ENCODE measurements at places on chromosomes 6 and 20.

- no peak for DNase-seq
Observed at GRCh38 chr20:10676518-10676917, 2.7 kb upstream of the JAG1 start.

DNA sequence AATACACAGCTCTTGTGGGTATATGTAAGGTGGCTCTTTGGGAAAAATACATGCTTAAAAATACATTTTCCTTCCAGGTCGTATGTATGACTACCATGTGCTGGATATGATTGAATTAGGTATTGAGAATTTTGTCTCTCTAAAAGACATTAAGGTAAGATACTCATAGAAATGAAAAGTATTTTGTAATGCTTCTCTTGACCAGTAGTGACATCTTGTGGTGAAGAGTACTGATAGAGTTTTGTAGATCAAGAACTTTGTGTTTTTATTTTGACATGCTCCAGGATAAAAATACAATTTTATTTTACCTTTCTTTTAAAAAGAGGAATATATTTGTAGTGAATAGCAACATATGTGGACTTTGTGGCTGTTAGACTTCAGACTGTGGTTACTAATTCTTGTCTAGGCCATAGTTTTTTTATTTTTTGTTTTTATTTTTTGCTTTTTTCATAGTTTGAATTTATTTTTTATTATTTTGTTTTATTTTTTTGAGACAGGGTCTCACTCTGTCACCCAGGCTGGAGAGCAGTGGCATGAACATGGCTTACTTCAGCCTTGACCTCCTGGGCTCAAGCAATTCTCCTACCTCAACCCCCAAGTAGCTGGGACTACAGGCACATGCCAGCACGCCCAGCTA lies 17.9 kb downstream of the RPF2 start:
- peak; percentile 39 for DNase-seq

DNA sequence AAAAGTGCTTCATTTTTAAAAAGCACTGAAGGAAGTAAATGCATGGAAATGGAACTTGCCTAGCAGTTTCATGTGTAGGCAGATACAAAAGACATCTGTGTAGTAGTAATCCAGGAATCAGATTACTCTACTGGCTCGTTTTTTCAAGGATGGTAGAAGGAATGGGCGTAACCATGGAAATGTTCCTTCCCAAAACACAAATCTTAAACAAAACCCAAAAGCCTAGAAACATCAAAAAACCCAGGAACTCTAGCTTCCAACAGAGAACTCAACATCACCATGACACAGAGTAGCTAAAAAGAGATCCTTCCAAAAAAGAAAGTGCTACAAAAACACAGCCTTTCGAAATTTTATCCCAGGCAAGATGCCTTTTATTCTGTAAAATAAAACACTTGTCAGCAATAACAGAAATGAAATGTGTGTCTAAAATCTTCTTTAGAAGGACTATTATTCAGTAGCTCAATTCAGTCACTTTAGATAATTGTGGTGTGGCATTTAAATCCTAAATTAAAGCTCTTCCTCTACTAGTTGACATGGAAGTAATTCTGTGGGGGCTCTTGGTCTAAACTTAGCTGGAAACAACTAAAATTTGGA lies 81.7 kb downstream of the FAM217A start:
- DNase-seq, result no peak

DNA sequence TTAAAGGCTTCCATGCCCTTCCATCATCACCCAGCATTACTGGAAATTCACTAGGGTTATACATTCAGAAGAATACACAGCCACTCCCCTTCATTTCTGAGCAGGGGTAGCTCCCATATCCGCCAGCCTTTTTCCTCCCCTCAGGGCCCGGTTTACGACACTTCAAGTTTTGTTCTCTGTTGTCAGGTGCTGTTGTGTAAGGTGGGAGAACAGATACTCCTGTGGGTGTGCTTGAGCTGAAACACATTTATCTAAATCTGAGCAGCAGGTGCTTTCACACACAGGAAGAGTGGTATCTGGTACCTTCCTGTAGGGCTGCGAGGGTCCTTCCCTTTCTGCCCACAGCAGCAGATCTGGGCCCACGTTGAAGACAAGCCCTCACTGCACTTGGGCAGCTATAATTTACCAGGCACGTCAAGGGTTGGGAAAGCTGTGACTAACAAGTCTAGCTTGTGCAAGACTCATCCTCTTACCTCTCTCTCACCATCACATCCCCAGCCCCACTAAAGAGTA lies 215.8 kb upstream of the RREB1 start:
- DNase-seq, result no peak

- peak; percentile 81 for DNase-seq
Observed at GRCh38 chr6:148064406-148065134, 278.1 kb upstream of the SASH1 start.

GRCh38 chr20:21862956-21863355 lies 157.5 kb downstream of the PAX1 start:
- no peak for DNase-seq

DNA sequence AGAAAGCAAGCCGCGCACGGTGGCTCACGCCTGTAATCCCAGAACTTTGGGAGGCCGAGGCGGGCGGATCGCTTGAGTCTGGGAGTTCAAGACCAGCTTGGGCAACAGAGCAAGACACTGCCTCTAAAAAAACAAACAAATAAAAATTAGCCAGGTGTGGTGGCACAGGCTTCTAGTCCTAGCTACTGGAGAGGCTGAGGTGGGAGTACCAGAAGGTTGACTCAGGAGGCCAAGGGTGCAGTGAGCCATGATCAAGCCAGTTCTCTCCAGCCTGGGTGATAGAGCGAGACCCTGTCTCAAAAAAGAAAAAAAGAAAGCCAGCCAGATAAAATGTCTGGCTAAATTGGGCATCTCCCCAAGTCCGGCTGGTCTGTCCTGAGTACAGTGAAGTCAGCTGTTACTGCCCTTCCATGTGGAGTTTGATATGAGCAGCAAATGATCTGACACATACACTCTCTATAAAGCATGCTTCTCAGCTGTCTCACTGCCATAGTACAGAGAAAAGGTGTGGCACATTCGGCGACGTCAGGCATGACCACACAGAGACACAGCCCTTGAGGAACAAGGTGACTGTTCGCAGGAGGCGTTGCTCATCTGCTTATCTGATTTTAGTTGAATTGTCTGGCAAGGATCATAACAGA lies 13.0 kb downstream of the CD83 start:
- no peak for DNase-seq

GRCh38 chr6:108944707-108945680 lies 96.8 kb downstream of the ARMC2 start:
- peak; percentile 84 for DNase-seq

DNA sequence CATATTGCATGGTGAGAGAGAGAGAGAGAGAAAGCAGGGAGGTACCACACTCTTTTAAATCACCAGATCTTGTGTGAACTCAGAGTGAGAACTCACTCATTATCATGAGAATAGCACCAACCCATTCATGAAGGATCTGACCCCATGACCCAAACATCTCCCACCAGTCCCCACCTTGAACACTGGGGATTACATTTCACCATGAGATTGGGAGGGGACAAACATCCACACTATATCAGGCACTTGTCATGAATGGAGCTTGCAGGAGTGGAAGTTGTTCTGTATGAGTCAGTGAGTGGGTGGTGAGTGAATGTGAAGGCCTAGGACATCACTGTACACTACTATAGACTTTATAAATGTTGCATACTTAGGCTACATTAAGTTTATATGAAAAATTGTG lies 47.7 kb upstream of the RNF182 start:
- DNase-seq, result peak; percentile 38

GRCh38 chr6:125107896-125108295 lies 45.7 kb upstream of the TPD52L1 start:
- no peak for DNase-seq

DNA sequence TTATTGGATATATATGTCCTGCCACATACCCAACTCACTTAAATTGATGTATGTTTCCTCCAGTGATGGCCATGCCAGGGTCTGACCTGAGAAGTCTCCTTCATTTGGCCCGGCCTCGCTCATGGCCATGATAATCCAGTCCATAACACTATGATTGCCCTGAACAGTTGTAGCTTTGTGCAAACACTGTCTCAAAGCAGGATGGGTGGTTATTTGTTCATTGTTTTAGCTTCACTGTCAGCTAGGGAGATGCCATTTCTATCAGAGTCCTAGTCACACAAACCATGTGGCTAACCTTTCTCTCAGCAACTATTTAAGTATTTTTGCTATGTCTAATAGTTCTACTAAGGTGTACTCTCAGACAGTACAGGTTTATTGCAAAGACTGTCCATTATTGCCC lies 47.6 kb upstream of the ZNF337 start:
- no peak for DNase-seq

DNA sequence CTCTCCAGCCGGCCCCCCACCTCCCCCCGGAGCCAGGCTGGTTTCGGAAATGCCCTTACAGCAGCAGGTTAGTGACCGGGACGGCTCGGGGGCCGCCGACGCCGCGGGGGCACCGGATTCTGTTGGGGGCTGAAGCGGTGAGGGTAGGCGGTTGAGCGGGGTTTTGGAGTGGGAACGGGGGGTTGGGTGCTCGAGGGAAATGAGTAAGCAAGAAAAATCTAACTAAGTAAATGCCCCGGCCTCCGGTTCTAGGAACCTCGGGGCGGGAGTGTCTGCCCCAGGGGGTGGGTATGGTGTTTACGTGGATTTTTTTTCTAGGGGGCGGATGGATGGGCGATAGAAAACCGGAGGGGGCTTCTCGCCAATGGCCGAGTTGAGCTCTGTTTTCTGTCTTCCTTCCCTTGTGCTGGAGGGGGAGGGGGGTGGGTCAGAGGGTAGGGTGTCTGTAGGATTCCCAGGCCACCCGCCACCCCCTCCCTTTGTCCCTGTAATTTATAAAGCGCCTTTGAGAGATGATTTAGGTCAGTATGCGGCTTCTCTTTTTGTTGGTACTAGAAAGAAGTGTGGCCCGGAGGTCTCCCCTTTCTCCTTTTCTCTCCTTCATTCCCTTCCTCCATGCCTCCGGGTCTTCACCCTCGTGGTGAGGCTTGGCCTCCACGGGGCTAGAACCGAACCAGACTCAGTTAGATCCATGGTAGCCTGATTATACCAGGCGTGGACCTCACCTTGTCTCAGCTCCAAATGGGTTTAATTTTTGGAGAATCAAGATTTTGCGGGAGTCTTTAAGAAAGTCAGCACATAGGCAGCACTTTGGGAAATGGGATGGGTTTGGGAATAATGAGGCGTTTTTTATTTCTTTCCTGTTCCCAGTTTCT lies 2.3 kb downstream of the E2F3 start:
- peak; percentile 76 for DNase-seq

DNA sequence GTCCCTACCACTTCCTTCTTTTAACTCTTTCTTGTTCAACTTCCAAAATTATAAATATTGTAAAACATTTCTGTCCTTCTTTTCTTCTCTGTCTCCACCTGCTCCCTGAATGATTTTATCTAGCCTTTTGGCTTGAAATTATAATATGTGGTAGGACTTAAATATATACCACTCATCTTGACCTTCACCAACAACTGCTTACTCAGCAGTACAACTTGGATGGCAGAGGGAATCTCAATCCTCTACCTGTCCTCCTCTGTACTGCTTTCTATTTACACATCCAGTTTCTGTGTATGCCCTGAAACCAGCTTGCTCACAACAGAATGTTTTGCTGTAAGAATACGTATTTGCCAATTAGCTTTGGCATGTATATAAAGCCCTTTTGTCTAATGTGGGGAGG lies 1392.5 kb downstream of the EPHA7 start:
- no peak for DNase-seq

DNA sequence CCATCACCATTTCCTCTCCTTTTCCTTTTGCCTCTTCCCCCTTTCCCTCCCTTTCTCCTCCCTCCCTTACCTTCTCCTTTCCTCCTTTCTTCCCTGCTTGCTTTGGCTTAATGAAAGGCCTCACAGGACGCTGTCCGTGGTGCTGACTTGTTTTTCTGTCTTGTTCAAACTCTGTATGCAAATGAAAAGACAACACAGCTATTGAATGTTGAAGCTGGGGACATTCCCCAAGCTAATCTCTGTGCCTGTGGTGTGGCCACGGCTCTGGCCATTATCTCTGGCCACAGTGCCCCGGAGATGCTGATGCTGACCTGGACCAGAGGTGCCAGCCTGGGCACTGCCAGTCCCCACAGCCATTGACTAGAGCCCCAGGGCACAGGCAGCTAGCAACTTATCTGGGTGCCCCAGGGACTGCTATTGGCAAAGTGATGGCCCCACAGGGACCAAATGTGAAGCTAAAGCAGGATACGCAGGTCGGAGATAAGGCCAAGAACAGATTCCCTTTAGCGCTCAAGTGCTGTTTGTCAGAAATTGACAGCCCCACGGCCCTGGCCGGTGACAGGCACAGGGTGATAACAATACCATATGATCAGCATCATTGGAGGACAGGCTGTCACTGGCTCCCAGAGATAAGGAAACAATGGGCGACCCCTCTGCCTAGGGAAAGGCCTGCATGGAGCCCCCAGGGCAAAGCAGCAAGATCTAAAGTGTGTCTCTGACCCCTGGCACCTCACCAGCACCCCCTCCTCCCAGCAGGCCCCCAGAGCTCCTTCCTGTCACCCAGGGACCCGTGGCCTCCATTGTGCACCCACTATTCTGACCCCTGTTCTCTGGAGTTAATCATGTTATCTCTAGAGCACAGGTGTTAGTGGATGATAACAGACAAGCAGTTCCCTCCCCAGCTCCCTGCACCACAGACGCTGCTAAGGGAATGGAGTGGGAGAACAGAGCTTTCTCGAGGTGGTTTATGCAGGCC lies 31.6 kb upstream of the SLC32A1 start:
- peak; percentile 57 for DNase-seq

DNA sequence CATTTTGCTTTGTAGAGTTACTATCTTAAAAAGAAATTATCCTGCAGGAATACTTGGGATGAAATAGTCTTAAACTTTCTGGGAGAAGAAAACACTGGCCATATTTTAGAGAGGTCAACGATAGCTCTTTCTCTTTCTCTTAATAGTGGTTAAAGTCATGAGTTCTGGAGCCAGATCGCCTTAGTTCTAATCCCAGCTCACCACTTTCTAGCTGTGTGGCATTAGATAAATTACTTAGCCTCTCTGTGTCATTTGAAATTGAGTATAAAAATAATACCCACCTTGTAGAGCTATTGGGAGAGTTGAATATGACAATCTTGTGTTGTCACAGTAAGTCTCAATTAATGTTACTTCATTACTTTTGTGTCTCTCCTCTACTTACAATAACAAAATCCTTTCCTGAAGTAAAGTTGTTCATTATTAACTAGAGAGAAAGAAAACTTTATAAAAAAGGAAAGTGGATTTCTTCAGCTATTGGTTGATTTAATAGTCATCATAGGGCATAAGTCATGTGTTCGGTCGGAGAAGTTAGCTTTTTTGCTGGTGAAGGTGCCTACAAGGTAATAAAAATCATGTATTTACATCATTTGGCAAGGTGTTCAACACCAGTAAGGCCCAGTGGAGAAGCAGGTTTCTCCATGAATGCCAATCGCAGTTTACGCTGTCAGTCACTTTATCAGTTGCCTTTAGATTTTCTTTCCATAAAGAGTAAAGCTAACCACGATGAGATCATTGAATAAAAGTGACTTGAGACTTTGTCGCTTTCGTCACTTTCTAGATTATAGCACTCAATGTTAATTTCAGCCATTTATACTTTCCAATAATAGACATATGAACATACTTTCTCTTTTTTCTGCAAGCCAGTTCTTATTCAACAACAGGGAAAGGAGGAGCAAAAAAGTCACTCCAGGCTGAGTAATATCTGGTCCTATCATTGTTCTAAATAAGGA lies 2.0 kb downstream of the NEDD9 start:
- peak; percentile 36 for DNase-seq
